Pulmonary artery endothelial cell (primary cell): ENCODE measurements at places on chromosomes 7 and 10. TPM values are rescaled to one million over a fixed set of nuclear protein-coding genes. Genes with fewer than 3 reads are reported as not detected.

Gene PRLHR
- not detected in 2 replicates for total RNA-seq

Gene EN2
- total RNA-seq = 0.04 TPM in 1 of 2 replicates, not detected in the other

Gene GNAI1
- total RNA-seq = 4.2 and 10.0 TPM in 2 replicates

Gene CPA4
- 0.39 and 0.59 TPM in 2 replicates for total RNA-seq

Gene DENND11
- 33.9 and 38.3 TPM in 2 replicates for total RNA-seq

Gene HSPA14
- total RNA-seq = 16.2 and 17.1 TPM in 2 replicates

Gene PDK4
- total RNA-seq = 5.9 and 13.2 TPM in 2 replicates

- DNase-seq = no peak
These were observed 10.8 kb downstream of the TMEM120A start for GRCh38 chr7:75983471-75984129.

DNA sequence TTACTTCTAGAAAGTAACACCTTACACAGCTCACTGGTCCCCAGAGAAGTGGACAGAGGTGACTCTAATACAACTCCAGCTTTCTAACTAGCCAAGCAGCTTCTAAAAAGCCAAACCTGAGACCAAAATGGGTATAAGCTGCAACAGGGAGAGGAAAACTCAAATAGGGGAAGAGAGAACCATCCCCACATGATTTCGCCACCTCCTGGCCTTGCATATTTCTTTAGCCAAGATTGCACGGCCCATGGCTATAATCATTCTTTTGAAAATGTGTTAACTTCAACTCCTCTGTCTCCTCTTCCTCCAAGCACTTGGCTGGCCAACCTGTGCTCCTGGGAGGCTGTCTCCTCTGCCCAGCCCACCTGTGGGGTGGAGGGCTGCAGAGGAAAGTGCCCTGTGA, 28.7 kb downstream of the NUP42 start:
- DNase-seq = no peak

DNA sequence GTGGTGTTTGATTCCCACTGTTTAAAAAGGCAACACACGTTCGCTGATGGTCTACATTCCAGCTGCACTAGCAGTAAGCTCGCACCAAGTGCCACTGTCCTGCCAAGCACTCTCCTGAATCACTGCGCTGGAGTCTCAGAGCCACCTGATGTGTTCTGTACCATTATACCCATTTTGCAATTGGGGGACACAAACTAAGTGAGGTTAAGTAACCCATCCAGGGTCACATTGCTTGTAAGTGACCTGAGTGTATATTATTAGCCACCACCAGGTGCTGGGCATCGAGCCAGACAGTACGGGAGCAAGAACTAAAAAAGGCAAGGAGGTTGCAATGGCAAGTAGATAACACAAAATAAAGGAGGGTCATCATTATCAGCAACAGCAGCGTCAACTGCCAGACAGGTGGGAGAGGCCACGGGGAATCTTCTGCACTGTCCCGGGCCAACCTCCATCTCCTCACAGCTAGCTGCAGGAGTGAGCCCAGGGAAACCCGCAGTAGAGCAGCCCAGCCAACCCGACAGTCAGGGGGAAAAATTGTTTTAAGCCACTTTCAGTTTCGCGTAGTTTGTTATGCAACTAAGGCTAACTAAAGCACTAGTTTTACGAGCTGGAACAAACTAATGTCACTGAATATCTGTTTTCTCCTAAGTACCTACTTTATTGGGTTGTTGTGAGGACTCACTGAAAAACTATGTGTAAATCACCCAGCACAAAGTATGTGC, 712 bp upstream of the CPVL start:
- DNase-seq = no peak

- peak; percentile 33 for DNase-seq
These were observed 748.4 kb upstream of the PHF14 start for GRCh38 chr7:10225275-10225674.

GRCh38 chr7:76071316-76072242, 23.7 kb downstream of the MDH2 start:
- no peak for DNase-seq

DNA sequence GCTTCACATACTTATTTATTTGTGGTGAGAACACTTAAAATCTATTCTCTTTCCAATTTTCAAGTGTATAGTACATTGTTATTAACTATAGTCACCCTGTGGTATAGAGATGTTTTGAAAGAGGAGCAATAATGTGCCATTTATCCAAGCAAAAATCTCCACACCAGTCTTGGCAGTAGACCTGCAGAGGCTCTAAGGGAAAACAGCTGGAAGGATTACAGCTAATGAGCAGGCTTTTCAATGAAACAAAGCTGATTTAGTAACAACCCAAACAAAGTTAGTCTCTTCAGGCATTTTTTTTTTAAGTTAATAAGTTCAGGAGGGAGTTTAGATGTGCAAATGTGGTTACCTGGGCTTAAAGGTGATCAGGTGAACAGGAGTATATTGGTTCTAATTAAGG, 101.9 kb downstream of the EVX1 start:
- DNase-seq = no peak

DNA sequence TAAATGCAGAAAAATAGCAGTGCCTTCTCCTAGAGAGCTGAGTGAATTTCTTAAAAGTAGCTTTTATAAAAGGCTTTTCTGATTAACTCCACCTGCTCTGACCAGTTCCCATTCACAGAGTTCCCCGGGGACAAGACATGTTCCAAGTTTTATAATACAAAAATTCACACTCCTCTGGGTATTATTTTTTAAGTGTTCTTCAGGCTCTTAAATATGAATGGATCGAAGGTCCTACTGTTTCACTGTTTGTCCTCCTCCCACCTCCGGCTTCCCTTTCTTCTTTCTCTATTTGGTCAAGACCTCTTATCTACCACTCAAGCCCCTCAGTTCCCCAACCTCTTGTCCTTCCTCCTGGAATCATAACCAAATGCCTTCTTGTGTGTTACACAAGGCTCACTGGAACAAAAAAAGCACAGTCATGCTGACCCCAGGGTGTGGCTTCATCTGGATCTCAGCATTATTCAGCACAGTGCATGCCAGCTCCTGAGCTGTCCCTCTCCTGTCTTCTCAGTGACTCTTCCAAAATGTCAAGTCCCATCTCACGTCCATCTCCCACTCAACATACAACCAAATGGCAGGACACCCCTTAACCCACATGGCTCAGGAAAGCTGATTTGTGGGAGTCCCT, 222.4 kb downstream of the SORCS1 start:
- no peak for DNase-seq
